ENCODE measurements at places on chromosomes 1 and 21.
A peak's percentile ranks its signal among the peaks of the same experiment; 100 is the strongest.

- no peak for DNase-seq
Measured at GRCh38 chr1:222996310-222996975, 146.6 kb downstream of the TLR5 start.

- DNase-seq = no peak
Measured at GRCh38 chr1:11787251-11787803, 18.4 kb downstream of the MTHFR start.

DNA sequence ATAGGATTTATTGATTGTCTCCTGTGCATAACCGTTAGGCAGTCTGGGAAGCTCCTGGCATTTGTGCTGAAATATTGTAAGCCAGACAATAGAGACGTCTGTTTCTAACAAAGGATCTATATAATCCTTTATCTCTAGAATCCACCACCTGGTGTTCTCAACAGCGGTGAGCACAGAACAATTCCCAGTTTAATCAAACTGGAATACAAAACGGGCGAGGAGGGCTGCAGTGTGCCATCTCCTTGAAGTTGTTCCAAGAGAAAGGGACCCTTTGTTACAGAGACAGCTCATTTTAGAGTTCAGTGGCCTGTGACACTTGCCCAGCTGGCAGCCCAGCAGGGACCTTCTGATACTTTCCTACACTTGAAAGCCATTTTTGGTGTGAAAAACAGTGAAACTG, 162.8 kb upstream of the IVNS1ABP start:
- DNase-seq = no peak

DNA sequence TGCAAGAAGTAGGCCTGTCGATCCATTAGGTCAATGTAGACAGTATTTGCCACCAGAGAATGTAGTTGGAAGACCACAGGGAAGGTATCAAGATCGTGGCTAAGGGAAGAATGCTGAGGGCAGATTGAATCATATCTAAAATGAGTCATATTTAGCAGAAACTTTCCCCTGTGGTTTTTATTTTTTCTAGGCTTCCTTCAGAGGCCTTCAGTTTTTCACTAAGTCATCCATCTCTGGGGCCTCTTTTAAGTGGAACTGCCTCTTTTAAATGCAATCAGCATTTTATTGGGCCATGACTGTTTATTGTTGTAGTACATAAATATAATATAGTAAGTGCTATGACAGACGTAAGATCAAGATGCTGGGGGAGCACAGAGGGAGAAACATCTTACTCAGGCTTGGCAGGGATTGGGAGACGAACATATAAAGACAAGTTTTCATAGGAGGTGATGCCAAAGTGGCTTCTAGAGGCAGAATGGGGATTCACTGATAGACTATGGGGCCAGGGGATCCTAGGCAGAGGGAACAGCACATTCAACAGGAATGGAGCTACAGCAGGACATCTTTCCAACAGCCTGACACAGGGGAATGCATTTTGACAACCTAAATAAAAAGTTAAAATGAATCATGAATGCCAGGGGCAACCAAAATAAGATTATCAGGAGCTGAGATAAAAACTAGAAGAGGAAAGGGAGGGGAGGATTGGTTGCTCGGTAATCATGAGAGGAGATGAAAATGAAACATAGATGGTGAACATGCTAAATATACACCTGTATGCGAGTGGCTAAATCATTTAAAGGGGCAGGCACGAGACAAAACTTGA, 20.1 kb downstream of the UBE2U start:
- DNase-seq = no peak

GRCh38 chr1:85297855-85298629, 21.6 kb upstream of the BCL10 start:
- peak; percentile 80 for DNase-seq

GRCh38 chr1:57084701-57085100, 118.9 kb upstream of the C8B start:
- no peak for DNase-seq

DNA sequence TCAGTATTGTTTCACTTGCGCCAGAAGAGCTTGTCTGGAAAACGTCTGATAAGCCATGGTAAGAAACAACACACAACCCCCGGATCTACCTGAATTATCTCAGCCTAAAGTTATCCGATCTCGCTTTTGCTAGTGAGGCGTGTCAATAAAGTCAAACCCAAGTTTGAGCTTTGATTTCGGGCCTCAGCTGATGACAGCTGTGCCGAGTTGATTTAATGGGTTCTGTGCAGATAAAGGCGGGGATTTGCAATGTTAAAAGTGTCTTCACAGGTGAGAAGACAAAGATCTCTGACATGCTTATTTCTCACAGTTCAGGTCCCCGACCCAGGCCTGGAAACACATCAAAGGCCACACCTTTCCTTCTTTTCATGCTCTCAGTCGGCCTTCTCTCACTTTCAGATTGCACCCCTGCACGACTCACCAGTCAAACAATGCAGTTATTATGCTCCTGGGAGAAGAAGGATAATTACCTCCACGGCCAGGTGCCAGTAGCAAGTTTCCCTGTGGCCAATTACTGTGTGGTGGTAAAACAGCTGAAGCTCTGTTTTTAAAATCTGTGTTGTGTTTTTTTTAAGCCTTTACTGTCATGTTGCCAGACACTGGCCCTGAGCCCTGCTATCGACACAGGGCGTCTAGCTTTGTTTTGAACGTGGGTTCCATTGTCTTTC, 245.3 kb upstream of the RUNX1 start:
- DNase-seq = no peak

DNA sequence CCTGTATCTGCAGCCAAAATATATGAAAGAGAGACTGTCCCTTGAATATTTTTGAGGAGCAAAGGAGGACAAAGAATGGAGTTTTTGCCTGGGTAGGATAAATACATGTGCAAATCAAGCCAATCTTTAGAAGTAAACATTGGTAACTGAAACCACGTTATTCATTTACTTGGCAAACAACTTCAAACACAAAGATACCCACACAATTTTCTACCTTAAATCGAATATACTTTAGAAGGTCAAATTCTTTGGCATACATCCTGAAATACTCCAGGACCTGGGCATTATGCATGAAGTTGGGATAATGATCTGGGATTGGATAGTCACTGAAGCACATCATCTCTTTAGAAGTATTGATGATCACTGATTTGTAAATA, 9.6 kb downstream of the FMO5 start:
- DNase-seq = no peak

- no peak for DNase-seq
Measured at GRCh38 chr1:53470584-53470983, 11.4 kb downstream of the DMRTB1 start.

DNA sequence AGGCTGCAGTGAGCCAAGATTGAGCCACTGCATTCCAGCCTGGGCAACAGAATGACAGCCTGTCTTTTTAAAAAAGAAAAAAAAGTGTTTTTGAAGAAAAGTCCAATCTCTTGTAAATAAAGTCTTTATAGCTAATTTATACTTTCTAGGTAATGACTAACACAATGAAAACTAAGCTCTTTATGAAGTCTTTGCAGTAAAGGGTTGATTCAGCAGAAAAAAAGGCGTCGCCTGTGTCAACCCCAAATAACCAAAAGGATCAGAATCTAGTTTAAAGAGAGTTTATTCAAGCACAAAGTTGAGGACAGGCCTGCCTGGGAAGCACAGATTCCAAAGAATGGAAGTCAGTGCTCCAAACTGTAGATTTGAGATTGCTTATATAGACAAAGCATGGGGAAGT, 14.3 kb upstream of the PGBD2 start:
- no peak for DNase-seq

DNA sequence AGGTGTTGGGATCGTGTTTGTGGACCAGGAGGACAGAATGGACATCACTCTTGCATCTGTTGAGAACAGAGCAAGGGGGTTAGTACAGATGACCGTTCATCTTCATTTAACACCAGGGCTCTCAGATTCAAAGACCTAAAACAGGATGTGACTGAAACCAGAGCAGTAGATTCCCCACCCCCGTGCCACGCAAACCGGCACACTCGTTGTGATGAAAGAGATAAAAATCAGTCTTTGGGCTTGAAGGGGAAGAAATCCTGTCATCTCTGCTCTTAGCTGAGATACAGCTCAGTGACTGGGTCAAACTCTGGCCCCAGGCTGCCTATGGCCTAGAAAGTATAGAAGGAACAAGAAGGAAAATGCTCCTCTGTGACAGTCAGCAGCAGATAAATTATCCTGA, 146.2 kb upstream of the KRTAP19-8 start:
- DNase-seq = no peak

- DNase-seq = no peak
Measured at GRCh38 chr21:37742532-37742931, 173.7 kb downstream of the KCNJ6 start.

- no peak for DNase-seq
Measured at GRCh38 chr21:19340303-19340702, 936.7 kb upstream of the TMPRSS15 start.

- peak; percentile 71 for DNase-seq
Measured at GRCh38 chr21:42455196-42455595, 40.8 kb downstream of the RSPH1 start.

GRCh38 chr21:42593007-42593814, 60.2 kb upstream of the PDE9A start:
- DNase-seq = peak; percentile 90

GRCh38 chr1:30704271-30704670, 19.1 kb downstream of the MATN1 start:
- DNase-seq = no peak

DNA sequence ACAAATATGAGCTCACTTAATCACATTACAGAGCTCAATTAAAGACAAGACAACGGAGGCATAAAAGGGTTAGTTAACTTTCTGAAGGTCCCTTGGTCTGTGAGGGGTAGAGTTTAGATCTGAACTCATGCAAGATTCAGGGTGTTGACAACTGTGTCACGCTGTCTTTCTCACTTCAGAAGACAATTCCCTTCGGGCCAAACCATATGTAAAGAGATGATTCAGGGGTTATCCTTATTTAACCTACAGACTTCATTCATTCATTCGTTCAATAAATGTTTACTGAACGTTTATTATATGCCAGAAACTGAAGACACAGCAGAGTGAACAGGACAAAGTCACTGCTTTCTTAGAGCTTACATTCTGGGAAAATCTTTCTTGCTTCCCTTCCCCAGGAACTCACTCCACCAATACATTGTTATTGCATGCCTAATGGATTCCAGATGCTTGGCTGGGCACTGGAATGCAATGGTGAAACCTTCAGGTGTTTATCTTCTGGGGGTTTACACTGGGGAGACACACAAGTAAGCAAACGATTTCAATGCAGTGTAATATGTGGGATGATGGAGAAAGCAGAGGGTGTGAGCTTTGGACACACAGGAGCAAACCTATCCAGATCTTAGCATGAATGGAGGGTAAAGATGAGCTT, 6.4 kb downstream of the XCL1 start:
- DNase-seq = no peak

GRCh38 chr1:206930210-206930798, 8.6 kb upstream of the FCMR start:
- peak; percentile 91 for DNase-seq

DNA sequence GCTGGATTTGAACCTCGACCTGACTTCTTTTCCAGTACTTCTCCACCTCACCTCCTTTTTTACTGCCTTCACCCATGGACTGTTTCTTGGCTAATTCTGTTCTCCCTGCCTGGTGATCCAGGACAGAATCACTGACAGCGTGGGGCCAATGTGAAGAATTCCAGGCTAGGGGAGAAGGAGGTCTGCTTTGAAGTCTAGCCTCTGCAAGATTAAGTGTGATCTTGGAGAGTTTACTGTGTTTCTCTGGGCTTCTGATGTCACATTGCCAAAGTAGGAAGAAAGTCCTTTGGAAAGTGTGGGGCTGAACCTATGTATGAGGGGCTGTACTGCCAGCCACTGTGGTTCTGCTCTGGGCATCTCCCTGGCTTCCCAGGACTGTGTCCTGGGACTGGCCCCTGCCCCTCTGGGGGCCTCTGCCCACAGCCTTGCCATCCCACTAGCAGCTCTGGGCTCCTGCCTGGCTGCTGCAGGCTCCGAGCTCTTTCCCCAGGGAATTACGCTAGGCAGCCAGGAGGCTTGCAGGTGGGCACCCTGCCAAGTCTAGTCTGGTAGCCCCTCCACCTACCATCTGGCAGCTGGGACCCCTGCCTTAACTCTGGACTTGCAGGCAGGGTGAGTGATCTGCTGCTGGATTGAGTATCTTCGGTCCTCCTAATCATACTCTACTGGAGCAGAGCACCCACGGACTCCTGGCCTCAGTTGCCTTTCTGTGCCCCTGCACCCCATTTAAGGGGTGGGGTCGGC, 52.2 kb downstream of the YARS1 start:
- no peak for DNase-seq

DNA sequence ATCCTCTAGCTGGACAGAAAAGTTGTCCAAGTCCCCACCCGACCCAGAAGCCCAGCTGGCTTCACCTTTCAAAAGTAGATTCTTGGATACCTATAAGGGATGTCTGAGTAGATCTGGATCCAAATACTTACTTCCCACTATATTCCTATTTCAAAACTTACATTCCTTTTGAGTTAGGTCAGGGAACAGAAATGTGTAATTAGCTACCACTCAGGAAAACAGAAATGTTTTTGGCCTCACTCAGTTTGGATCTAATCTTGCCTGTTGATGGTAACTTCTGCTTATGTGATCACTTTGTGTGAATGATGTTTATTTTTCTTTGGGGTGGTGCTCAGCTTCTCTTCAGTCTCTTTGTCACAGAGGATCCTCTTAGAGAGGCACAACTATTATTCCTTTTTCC, 814.4 kb upstream of the RGS18 start:
- DNase-seq = no peak

DNA sequence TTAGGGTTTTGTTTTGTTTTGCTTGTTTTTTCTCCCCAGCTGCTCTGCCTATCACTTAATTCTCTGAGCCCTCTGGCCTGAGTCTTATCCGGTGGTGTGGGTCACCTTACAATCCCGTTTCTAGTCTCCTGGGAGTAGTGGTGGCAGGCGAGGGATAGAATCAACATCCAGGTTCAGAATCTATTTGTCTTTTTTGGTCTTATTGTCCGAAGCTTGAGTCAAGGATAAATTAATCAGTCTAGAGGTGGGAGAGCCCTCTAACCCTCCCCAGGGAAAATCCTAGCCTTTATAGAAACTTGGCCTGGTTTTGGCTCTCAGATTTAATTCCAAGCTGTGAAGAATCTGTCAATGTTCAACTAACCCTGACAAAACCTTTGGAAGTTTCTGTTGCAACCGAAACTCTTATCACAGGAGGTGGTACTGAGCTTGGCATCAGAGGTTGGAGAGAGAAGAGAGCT, 246.3 kb downstream of the FGGY start:
- no peak for DNase-seq

- DNase-seq = no peak
Measured at GRCh38 chr21:22020221-22020620, 1022.0 kb downstream of the NCAM2 start.

DNA sequence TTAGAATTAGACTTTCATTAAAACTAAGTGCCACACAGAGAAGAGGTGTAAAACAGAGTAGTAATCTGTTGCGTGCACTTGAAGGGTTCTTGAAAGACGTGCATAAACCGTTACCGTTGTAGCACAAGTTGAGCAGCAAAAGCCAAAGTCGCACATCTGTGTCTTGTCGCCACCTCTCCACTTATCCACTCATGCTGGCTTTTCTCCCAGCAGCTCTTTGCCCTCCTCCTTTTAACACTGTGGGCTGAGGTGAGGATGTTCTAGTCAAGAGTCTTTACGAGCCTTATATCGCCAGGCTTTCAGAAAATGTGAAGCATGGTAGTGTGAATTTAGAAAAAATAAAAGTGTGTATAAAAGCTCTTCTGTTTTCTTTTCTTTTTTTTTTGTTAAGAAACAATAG, 48.0 kb downstream of the NR5A2 start:
- DNase-seq = no peak

GRCh38 chr1:25959611-25960010, 38.3 kb downstream of the PAFAH2 start:
- DNase-seq = no peak
